Non-pigmented ciliary epithelial cell (primary cell): ENCODE measurements at places on chromosomes 12 and 14.
A peak's percentile ranks its signal among the peaks of the same experiment; 100 is the strongest.

GRCh38 chr12:5730962-5731361 lies 214.1 kb downstream of the ANO2 start:
- DNase-seq, result no peak

DNA sequence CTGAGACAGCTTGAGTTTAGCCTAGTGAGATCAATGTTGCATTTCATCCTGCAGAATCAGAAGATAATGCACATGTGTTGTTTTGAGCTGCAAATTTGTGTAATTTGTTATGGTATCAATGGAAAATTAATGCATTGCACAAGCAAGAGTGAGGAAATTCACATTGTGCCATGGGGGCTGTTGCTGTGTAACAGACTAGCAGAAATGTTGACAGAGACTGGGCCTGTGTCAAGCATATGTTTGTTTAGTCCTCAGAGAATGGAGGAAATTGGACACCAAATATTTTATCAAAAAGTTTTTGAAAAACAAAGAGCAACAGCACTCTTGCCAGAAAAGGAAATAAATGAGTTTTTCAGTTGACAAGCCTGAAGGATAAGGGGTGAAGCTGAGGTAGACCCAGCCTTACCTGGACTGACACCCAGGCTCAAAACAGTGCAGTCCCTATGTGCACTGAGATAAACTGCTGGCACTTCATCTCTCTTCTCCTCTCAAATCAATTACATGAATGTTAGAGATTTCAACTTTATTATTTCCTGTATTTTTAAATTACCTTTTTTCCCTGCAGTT lies 1150.0 kb downstream of the FSCB start:
- DNase-seq, result no peak

GRCh38 chr12:57203201-57203600 lies 13.4 kb upstream of the NXPH4 start:
- DNase-seq, result no peak

- no peak for DNase-seq
These were observed 117.4 kb upstream of the VASH1 start for GRCh38 chr14:76643887-76644286.

GRCh38 chr12:15318841-15319240 lies 3.5 kb upstream of the PTPRO start:
- DNase-seq, result no peak

- no peak for DNase-seq
These were observed 102.2 kb downstream of the RASSF9 start for GRCh38 chr12:85733984-85734383.

DNA sequence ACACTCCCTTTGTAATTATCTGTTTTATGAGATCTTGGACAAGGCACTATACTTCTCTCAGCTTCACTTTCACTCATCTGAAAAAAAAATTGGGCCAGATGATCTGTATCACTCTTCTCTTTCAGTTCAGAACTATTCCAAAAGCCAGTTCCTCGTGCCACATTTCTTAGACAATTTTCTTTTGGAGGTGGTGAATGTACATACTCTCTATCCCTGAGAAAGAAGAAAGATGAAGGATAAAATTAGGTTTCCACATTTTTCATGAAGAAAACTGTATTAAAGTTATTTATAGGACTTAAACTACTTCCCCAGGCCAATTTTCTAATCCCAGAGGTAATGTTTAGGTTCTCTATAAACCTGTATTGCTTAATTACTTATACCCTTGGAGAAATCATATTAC lies 171.6 kb downstream of the SLC6A15 start:
- no peak for DNase-seq

DNA sequence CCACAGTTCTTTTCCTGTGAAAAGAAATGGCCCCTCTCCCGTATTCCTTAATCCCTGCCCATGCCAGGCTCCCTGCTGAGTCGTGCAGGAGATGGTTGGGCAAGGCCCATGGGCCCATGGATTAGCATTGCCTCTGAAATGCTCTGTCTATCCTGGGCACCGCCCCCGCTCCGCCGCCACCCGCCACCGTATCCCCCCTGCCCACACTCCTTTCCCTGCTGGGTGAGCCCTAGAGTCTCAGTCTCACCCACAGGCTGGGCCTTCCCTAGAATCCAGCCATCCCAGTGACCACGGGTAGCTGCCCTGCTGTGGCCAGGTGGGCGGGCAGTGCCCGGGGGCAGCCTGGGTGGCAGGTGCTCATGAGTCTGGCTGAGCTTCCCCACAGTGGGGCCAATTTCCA lies 50.6 kb downstream of the TSPAN11 start:
- DNase-seq, result no peak

- no peak for DNase-seq
These were observed 29.2 kb upstream of the DCN start for GRCh38 chr12:91211866-91212265.

DNA sequence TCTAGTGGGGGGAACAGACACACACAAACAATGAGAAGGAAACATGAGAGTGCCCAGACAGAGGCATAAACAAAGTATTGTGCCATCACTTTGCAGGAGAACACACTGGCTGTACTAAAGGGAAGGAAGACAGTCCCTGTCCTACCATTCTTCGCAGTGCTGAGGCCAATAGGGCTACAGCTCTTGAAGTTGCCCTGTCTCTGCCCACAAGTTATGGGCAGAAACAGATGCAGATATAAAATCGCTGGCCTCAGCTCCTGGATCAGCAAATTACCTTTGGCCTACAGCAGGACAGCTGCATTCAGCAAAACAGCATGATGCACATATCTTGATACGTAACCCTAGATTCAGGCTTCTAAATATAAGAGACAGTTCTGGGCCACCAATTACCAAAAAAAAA lies 23.0 kb upstream of the PRKAB1 start:
- no peak for DNase-seq

DNA sequence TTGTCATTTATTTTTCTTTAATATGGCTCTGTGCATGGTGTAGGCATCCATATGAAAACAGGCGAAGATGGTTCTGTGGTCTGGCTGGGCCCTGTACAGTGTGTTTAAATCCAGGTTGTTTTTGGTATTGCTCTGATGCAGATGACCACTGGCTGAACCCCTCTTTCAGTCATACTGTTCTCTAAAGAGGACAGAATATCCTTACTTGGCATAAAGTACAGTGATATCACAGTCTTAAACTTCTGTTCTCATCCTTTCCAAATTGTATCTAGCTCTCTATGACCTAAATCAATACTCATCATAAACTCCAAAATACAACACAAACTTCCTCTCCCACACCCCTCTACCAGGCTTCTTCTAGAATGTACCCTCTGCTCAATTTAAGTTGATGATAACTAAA lies 252.7 kb upstream of the FAR2 start:
- no peak for DNase-seq

DNA sequence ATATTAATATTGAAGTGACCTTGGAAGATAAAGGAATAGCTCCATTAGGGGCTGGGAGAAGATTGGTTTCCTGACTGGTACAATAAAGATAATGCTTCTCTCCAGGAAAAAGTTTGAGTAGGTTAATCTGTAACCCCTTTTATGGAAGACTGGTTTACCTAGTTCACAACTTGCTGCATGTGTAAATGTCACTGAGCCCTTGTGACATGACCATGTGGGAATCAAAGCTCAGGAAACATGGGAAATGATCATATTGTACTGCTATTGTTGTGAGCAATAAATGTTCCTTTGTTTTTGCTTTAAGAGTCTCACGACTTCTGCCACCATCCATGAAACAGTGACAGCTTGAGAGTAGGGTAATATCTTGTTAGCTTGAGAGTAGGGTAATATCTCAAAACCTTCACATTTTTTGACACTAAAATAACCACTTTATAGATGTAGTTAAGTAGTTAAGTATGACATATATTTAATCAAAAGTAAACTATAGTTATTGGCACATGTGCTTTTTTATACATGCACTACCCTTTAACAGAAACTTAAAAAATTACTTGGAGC lies 1338.6 kb downstream of the FSCB start:
- no peak for DNase-seq

GRCh38 chr14:68779761-68780323 lies 13.0 kb downstream of the ZFP36L1 start:
- no peak for DNase-seq

DNA sequence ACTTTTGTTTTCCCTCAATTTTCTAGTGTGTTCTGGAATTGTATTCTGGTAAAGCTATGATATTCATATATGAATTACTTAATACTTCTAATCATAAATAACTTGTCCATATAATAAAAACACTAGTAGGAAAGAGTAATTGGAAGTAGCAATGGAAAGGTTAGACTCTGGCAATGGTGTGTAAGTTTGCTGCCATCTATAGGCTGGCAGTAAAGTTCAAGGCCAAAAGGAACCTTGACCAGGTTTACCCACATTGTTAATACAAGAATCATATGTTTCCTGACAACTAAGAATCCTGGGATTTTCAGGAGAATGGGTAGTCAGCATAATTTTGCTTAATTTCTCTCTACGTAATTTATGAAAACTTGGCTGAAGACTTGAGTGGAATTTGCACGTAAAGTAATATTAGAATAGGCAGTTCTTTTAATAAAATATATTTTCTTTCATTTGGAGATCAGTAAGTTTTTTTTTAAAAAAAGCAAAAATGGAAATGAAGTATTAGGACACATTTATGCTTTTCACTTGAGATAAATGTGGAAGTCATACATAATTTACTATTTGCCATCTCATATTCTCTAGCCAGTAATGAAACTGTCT lies 926.7 kb downstream of the GALC start:
- no peak for DNase-seq

- no peak for DNase-seq
These were observed 3.6 kb downstream of the SCAF11 start for GRCh38 chr12:45986641-45987339.

GRCh38 chr12:51821440-51822260 lies 26.9 kb downstream of the FIGNL2 start:
- DNase-seq, result no peak

- no peak for DNase-seq
These were observed 22.0 kb upstream of the SEL1L start for GRCh38 chr14:81555684-81556083.

DNA sequence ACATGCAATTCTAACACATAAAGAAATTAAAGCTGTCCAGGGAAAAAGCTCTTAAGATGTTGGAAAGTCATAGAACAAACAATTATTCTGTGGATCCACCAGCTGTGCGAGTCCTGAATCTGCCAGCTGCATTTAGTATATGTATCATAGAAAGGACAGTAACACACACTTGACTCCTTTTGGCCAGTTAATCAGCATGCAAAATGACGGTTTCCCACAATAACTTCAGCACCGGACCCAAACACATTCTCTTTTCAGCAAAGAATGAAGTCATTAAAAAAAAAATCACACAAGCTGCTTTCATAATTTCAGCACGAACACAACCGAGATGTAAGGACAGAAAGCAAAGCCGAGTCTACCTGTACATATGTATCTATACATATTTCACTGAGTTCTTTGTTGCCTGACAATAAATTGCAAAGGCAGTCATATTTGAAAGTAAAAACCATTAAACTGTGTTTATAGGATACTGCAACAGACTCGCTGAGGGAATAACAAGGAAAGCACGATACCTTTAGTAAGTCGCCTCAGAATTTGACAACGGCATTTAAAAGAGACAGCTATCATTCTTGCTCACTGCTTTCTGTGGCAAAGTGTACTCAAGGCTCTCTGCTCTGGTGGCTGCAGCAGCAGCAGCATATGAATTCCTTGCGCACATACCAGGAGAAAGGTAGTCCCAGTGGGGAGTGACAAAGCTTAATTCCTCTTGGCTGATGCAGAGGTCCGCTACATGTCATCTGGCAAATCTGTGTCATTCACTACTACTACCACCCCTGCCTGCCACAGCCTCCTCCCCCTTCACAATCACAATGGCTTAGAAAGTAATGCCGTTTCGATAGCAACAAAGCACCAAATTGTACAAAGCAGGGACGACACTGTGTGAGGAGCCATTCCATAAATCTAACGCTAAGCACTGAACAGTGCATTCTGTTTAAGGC lies at the start of gene GRIP1:
TSS of gene GRIP1 (minus strand) at position 739 of the 938 bp plus-strand sequence. CDS start at position 567, 172 bp downstream.
- no peak for DNase-seq

- DNase-seq, result no peak
These were observed 71.2 kb downstream of the BORCS5 start for GRCh38 chr12:12428047-12428446.

DNA sequence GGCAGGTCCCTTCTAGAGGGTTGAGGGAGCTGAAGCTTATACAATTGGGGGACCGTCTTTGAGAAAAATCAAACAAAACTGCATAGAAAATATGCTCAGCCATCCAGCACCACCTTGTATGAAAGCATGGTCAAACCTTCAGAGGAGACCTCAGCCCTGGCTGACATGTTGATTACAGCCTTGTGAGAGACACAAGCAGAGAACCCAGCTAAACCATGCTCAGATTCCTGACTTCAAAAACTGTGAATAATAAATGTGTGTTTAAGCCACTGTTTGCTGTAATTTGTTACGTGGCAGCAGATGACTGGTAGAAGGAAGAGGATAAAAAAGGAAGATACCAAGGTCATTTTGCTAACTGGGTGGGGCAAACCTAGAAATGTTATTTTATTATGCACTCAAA lies 115.7 kb downstream of the NUAK1 start:
- DNase-seq, result no peak

- DNase-seq, result no peak
These were observed 423.5 kb upstream of the SOX5 start for GRCh38 chr12:24373004-24373403.

- peak; percentile 1 for DNase-seq
These were observed 158.9 kb upstream of the PLEKHA5 start for GRCh38 chr12:18970603-18971002.

DNA sequence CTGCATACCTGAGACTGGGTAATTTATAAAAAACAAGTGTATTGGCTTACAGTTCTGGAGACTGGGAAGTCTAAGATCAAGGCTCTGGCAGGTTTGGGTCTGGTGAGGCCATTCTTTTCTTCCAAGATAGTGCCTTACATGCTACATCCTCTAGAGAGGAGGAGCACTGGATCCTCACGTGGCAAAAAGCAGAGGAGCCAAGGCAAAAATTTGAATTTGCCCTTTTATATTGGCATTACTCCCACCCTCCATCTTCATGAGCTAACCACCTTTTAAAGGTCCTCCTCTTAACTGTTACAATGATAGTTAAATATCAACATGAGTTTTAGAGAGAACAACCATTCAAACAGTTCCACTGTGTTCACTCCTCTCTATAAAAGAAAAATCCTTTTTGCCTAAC lies 286.3 kb upstream of the SEL1L start:
- no peak for DNase-seq
